HFF-Myc (cell line): ENCODE measurements at places on chromosomes 2 and 18.

DNA sequence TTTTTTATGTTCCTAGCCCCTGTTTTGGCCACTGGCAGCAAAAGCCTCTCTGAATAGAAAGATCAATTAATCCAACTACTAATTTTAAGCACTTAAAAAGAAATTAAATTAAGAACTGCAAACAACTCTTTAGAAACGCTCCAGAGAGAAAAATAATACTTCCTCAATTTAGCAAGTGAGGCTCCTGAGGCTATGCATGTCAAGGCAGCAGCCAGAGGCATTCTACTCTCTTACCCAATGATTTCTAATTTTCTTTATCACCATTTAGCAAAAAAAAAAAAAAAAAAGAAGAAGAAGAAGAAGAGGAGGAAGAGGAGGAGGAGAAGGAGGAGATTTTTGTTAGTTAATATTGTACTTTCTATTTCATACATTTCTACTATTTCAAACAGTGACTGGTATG, 68.5 kb downstream of the TMEM237 start:
- no peak for DNase-seq

DNA sequence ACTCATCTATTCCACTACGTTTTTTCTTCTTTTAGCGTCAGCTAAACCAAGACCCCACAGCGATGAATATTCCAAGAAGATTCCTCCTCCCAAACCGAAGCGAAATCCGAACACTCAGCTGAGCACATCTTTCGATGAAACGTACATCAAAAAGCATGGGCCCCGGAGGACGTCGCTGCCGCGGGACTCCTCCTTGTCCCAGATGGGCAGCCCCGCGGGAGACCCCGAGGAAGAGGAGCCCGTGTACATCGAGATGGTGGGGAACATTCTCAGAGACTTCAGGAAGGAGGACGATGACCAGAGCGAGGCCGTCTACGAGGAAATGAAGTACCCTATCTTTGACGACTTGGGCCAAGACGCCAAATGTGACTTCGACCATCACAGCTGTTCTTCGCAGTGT, 182.4 kb downstream of the NYAP2 start:
- DNase-seq: no peak

GRCh38 chr2:137886083-137886831, 78.0 kb upstream of the HNMT start:
- no peak for DNase-seq

DNA sequence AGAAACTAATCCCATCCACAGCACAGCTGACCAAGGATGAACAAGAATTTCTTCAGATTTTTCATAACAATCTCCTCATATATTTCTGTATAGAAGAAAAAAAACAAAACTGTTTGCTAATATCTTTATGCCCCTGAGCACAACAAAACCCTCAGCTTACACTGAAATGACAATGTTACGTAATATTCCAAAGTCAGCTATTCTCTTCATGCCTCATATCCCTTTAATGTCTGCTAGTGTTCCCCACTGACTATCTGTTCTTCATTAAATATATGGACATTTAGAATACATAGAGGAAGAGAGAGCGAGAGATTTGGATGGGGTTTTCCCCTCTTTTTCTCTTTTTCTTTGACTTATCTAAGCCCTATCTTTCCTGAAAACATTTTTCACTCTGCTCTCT, 87.9 kb upstream of the GULP1 start:
- DNase-seq: no peak

DNA sequence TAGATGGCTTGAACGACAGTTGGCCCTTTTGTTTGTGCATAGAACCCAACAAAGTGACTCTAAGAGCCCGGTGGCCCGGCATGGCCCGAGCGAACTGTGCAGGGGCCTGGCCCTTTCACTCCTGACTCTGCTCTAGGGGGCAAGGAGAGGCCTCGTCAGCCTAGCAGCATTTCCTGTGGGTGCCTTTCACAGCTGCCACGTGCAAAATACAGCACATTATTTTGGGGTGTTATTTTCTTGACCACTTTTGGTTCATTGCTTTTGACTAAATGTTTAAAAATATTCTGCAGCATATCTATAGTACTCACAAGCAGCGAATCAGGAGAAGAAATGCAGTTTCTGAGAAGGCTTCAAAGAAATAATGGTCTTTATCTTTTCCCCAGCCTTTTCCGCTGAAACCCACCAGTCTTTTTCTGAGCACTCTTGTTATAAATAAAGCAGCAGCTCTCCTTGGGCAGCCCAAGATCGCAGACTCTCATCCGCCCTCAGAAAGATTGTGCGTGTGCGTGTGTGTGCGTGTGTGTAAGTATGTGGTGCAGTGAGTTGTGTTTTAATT, 31.3 kb downstream of the DGKD start:
- DNase-seq: no peak

GRCh38 chr2:64848363-64848762, 140.8 kb upstream of the SLC1A4 start:
- DNase-seq: no peak

- no peak for DNase-seq
Measured at GRCh38 chr2:237998530-237998929, 31.7 kb downstream of the UBE2F start.

DNA sequence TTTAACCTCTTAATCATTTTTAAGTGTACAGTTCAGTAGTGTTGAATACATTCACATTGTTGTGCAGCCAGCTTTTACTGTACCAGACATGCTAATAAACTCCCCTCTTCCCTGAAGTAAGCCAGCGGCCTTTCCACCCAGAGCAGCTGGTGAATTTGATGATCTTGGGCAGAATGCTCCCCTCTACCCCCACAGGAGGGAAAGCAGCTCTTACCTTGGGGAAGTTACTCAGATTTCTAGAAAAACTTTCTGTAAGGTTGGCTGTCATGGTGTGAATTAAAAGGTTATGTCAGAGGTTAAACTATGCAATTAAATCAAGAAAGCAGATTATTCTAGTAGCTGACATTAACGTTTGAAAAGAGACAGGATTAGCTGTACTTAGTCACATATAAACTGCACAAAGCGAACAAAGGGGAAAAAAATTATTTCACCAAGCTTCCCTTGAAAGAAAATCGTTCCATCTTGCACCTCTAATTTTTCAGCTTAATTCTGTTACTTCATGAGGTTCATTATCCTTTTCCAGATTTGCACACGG, 398.5 kb upstream of the NRP2 start:
- no peak for DNase-seq

DNA sequence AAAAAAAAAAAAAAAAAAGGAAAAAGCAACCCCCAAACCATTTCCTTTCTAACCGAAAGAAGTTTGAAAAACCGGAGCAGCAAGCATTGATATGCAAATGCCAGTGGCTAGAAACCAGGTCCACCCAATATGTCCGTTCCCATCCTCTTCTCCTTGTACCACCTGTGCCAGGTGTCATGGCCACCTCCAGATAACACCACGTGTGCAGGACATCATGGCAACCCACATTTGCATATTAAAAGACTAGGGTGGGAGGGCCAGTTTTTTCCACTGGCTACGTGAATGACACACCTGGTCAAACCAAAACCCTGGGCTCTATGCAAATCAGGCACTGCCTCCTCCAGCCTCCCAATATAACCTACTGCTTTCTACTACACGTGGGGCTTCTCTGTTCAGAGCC, 303.3 kb upstream of the GULP1 start:
- DNase-seq: no peak

DNA sequence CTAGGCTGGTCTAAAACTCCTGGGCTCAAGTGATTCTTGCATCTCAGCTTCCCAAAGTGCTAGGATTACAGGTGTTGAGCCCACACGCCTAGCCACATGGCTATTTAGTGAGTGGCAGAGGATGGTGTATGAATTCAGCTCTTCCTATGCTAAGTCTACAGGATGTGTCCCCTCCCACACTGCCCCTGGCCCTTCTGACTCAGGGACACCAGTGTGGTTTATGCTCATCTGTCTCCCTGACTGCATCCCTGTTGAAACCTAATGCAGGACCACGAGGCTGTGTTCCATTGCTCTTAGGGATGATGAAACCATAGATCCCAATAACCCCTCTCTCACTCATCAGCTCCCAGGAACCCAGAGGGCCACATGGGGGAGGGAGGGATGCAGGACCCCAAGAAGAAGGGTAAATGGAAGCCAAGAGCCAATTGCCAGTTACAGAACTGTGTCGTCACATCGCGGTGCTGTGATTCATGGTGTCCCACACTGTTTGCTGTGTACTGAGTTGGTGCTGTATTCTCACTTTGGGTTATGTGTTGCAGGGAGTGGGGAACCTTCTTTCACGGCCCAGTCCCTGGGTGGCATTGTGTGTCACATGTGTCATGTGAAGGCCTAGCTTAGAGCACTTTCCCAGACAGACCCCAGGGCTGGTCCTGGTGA, 102.9 kb upstream of the HAAO start:
- no peak for DNase-seq
